ENCODE measurements at places on chromosomes 2 and 18.

DNA sequence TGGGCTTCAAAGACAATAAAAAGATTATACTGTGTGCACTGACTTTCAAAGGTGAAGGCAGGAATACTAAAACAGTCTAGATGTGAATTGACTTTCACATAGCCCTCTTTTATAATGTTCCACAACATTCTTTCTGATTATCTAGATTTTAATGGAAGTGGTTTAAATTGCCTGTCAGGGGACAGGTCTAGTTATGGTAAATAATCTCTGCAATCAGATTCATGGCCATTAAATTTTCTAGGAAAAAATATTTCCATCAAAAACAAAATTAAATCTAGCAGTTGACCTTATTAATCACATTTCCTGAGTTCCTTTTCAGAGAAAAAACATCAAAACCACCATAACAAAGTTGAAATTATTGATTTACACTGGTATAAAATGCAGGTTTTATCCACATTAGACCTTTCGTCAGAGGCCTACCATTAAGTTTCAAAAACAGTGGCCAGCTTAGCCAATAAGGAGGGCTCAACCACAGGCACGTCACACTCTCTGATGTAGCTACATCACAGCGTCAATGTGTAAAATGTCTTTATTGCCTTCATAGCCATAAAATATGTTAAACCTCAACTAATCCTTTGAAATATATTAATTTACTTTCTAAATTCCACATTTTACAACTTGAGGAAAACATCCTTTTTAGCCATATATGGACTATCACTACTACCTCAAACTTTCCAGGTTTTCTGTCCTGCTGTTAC is 79.4 kb downstream of the NOL10 start:
- no peak for DNase-seq

GRCh38 chr2:17578466-17578928 is 38.0 kb downstream of the VSNL1 start:
- no peak for DNase-seq

DNA sequence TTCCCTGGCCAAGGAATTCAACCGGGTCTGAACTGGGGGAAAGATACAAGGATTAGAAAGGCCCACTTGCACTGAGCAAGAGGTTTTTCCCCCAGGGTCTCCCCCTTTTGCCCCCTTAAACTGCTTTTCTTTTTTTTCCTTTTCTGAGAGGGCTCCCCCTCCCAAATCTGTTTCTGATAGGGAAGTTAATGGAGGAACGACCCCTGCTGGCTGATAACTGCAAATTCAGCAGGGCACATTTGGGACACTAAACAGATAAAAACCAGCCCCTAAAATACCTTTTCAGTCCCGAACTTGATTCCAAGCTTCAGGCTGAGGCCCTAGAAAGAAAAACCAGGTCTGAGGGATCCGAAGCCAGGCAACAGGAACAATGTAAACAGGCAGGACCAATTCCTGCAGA is 1012.4 kb upstream of the CRIM1 start:
- DNase-seq: no peak

- no peak for DNase-seq
Observed at GRCh38 chr18:32956591-32957315, 183.9 kb upstream of the KLHL14 start.

GRCh38 chr2:176160251-176160985 is 3.3 kb downstream of the HOXD3 start:
- DNase-seq: no peak

GRCh38 chr2:150100336-150100735 is 387.1 kb downstream of the RND3 start:
- no peak for DNase-seq

DNA sequence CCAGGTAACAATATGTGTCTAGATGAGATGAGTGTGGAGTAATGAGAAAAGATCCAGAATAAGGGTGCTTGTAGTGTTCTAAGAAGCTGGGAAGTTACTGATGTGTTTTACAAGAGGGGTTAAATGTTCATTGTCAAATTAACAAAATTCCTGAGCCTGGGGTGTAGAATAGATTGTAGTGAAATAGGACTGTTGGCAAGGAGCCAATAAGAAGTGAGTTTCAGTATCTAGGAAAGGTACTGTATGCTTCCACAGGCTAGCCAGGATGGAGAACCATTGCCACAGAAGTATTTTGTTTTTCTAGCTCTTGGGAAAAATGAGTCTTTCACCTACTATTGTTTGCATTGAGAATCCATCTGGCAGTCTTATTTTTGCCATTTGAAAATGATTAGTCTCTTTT is 10.5 kb downstream of the DOK6 start:
- DNase-seq: no peak
